GM19239 (cell line): ENCODE measurements at places on chromosomes 1 and 21.

- DNase-seq = no peak
These were observed 43.2 kb upstream of the FMO2 start for GRCh38 chr1:171141688-171142415.

DNA sequence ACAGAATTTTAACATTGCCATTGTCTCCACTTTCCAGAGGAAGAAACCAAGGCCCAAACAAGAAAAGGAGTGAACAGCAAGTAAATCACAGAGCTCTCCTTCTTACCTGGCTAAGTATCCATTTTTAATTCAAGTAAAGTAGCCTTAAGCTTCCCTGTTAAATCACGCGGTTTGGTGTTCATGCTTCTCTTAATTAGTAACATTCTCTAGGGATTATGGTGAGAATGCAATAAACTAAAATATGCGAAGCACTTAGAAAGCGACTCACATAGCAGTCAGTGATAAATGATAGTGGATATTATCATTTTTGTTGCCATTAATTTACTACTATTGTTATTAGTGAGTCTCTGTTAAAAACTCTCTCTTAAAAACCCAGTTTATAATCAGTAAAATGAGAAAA is 630.5 kb upstream of the TMPRSS15 start:
- no peak for DNase-seq

DNA sequence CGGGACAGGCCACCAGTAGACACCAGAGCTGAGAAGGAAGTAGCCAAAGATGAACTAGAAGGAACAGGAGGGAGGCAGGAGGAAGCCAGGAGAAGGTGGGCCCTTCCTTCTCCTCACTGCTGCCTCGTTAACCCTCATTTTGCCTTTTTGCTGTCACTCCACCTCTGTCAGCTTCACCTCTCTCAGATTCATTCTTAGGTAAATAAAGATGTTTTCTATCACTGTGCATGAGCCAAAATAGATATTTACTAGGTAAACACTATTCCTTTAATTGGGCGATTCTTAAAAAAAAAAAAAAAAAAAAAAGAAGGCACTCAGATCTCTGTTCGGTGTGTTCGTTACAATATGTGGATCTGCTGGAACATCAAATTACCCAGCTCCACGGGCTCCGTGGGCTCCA is 112.3 kb downstream of the GLUL start:
- no peak for DNase-seq

DNA sequence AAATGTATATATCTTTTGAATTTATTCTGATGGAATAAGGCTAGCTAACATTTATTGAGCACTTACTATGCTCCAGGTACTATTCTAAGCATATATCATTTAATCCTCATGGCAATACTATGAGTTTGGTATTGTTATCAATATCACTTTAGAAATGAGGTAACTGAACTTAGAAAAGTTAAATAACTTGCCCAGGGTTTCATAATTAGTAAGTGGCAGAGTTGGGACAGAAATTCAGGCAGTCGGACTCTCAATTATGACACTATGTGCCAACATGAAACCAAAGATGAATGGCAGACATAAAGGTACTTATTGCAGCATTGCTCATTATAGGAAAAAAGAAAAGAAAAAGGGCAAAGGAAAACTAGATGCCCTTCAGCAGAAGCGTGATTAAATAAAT is 48.2 kb downstream of the RAB3GAP2 start:
- no peak for DNase-seq

- no peak for DNase-seq
These were observed 24.1 kb downstream of the SMYD3 start for GRCh38 chr1:246482805-246483568.

DNA sequence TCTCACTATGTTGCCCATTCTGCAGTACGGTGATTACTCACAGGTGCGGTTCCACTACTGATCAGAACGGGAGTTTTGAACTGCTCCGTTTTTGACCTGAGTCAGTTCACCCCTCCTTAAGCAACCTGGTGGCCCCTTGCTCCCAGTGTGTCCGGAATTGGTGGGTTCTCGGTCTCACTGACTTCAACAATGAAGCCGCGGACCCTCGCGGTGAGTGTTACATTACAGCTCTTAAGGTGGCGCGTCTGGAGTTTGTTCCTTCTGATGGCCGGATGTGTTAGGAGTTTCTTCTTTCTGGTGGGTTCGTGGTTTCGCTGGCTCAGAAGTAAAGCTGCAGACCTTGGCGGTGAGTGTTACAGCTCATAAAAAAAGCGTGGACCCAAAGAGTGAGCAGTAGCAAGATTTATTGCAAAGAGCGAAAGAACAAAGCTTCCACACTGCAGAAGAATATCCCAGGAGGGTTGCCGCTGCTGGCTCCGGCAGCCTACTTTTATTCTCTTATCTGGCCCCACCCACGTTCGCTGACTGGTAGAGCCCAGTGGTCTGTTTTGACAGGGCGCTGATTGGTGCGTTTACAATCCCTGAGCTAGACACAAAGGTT is 17.6 kb upstream of the PARP1 start:
- DNase-seq = no peak

DNA sequence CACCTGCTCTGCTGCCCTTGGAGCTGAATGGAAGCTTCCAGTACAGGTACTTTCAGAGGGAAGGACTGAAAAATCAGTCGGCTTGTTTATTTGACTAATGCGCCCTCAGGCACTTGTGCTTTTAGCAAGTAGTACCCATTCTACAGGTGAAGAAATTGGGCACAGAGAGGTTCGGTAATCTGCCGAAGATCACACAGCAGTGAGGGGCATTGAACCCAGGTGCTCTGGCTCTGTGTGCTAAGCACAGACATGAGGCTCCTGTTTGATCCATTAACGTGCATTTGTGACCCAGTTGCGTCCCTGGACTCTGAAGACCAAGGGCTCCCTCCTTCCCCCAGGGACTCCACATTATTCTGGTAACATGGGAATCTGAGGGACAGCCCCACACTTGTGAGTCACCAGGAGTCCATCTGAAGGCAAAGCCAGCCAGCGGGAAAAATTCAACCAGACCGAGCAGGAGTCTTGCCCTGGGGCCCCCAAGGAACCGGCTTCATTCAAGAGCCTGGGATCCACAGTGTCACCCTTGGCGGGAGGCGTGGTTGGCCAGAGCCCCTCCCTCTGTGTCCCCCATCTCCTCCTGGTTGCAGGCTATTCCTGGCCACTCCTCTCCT is 192.4 kb upstream of the ARHGEF16 start:
- no peak for DNase-seq

- no peak for DNase-seq
These were observed 47.7 kb upstream of the RHOU start for GRCh38 chr1:228687587-228687986.

- no peak for DNase-seq
These were observed 15.1 kb downstream of the FAAP20 start for GRCh38 chr1:2179283-2180013.

DNA sequence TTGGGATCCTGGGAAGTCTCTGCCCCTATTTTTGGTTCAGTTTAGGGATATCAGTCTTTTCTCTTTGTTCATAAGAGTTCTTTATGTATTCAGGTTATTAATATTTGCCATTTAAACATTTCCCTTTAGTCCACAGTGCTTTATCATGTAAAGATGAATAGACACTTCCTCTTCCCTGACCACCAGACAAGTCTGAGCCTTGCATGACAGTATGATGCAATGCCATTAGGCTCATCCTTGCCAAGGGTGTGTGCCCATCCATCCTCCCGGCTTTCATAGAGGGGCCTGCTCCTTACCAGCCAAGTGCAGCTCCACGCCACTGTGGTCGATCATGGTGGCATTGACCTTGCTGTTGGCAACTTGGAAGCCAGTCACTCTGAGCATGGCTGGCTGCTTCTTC is 52.1 kb downstream of the ZSCAN20 start:
- no peak for DNase-seq

DNA sequence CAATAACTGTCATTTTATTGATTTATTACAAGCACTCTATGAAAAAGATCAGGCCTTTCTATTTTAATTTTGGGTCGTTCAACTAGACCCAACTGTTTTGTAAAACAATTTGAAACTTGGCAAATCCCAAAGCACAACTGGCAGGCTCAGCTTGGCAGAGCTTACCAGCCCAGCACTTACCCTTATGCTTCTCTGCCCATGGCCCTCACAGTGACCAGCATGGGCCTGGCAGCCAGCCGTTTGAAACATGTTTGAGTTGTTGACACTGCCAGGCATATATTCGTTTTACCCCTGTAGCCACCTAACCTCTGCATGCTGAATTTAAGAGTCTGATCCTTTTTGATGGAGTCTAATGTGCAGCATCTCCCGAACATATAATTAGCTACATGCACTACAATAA is 796.7 kb upstream of the ADGRL2 start:
- DNase-seq = no peak

GRCh38 chr21:14273736-14274538 is 58.0 kb downstream of the RBM11 start:
- DNase-seq = no peak

DNA sequence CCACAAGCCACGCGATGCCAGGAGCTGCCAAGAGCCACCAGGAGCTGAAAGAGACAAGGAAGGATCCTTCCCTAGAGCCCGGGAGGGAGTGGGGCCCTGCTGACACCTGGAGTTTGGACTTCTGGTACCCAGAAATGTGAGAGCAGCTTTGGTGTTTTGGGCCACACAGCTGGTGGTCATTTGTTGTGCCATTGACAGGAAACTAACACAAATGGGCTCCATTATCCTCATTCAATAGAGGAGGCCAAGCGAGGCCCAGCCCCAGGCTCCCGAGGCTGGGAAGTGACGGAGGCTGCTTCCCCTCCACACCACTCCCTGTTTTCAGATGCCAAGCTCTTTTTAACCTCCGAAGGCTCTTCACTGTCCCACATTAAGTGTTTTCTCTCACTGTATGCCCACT is 25.5 kb downstream of the DHRS3 start:
- DNase-seq = no peak

DNA sequence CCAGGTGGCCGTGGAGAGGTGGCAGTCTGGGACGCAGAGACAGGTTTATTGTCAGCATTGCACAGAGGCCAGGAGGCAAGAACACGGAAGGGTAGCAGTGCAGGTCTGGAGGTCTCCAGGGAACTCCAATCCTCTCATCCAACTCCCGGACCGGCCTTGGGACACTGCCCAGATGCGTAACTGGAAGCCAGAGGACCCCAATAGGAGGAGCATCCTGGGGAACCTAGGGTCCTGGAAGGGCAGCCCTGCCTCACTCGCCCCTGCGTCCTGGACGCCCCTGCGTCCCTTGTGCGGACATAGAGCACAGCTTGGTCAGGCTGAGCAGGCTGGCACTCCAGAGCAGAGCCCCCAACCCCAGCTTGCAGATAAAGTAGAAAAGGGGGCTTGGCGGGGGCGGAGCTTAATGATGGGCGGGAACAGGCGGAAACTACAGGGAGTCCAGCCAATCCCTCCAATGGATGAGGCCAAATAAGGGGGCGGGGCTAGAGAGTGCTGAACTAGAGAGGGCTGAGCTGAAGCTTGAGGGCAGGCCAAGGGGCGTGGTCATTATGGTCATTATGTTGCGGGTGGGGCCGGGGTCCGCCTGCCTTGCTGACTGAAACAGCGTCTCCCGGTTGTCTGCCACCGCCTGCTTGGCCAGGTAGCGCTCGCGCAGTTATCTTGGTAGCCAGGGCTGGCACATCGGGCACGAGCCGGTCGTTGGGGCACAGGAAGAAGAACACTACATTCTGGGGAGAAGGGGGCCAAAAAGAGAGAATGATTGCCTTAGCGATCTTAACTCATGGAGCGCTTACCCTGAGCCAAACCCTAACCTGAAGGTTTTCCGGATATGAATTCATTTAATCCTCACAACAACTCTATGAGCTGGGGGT is 3.7 kb upstream of the ARHGEF19 start:
- peak; percentile 63 for DNase-seq
